ENCODE measurements at places on chromosomes 5 and 9.

DNA sequence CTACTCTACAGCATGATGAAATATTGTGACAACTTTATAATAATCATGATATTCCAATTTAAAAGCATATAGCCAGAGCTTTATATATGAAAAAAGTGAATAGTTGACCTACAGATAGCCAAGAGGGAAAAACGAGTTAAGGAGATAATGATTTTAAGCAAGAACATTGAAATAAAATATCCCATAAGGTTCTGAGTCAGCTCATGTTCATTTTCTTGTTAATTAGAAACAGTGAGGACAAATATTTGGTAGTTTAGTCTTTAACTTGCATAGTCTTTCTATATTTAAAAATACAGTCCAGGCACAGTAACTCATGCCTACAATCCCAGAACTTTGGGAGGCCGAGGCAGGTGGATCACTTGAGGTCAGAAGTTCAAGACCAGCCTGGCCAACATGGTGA, 55.8 kb upstream of the CDH6 start:
- no peak for DNase-seq

GRCh38 chr9:133440874-133441273, 18.7 kb downstream of the ADAMTS13 start:
- DNase-seq = no peak

DNA sequence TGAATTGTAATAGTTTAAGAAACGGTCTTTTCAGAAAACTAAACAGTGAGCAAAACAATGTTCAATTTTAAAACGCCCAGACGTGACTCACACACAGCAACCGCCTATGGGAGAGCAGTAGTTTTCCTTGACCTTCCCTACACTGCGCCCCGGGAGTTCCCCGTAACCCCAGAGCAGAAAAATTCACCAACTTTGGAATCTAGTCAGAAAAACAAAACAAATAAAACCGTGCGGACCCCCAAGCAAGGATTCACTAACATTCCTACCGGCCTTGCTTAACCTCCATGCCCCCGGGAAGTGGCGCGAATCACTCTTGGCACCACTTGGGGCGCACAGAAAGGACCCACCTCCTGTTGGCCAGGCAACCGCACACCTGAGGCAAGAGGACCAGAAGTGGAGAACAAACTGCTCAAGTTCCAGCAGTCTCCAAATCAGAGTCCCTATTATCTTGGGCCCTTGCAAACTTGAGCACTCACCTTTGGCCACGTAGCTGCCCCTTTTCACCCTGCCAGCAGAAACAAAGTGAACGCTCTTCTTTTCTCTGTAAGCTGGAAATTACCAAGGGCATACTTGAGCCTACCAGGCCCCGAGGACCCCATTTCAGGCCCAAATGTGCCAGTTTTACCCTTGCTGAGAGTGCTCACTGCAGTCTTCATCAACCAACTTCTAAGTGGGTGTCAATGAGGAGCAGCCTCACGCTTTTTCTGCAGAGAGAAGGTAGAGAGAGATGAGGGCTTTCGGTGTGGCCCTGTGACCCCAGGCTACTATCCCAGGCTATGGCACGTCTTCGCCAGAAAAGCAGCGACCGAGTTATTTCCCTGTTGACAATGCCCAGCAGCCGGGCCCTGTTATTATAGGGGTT, 189.7 kb downstream of the MEF2C start:
- no peak for DNase-seq

DNA sequence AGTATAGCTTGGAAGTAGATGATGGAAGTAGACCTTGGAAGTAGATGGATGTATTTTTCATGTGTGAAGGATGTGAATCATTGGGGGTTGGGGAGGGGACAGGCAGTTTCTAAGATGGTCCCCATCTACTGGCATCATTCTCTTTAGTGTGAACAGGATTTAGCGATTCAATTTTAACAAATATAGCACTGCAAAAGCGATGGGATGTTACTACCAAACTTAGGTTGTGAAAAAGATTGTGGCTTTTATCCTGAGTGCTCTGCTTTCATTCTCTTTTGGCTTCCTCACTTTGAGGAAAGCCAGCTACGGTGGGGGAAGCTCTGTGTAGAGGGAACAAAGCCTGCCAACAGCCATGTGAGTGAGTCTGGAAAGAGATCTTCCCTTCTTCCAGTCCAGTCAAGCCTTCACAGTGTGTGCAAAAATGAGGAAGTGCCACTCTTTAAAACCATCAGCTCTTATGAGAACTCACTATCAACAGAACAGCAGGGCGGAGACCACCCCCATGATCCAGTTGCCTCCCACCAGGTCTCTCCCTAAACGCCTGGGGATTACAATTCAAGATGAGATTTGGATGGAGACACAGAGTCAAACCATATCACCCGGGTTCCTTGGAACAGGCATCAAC, 441.4 kb downstream of the SH3GL2 start:
- DNase-seq = no peak

DNA sequence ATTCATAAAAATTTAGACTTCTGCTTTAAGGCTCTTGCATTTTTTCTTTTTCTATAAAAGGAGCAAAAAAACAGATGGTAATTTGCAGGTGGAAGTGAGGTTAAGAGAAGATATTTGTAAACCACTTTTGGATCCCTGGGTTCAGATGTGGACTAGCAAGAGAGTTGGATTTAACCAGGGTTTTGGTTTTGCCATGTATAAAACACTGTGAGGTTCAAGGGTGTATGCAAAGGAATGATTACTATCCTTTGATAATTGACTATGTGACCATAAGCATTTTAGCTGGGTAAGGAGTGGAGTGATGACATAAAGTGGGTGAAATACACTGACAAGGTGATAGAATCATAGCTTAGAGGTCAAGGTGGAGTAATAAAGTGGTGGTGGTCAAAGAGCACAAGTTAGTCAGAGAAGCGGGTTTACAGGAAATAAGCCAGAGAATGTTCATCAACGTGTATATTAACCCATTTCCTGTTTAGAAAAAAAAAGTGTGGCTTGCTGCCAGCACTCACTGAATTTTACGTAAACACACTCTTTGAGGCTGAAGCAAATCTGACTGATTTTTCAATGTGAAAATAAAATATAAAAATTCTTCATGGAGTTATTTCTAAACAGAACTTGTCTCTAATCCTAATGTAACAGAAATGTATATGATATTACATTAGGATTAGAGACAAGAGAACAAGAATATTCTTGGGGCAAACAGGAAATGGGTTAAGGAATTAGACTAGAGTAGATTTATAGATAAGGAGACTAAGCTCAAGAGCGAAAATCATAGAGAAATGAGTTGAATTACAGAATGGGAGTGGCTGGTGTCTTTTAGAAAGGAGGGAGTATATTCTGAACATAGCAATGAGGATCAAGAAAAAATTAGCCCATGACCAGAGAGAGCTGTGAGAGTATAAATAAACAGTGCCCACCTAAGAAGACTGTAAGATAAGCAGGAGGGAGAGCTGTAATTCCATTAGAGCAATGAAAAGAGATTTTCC, 74.5 kb downstream of the CDKN2A start:
- DNase-seq = peak; percentile 17

- DNase-seq = no peak
Observed at GRCh38 chr9:125659954-125660353, 47.1 kb downstream of the MAPKAP1 start.

DNA sequence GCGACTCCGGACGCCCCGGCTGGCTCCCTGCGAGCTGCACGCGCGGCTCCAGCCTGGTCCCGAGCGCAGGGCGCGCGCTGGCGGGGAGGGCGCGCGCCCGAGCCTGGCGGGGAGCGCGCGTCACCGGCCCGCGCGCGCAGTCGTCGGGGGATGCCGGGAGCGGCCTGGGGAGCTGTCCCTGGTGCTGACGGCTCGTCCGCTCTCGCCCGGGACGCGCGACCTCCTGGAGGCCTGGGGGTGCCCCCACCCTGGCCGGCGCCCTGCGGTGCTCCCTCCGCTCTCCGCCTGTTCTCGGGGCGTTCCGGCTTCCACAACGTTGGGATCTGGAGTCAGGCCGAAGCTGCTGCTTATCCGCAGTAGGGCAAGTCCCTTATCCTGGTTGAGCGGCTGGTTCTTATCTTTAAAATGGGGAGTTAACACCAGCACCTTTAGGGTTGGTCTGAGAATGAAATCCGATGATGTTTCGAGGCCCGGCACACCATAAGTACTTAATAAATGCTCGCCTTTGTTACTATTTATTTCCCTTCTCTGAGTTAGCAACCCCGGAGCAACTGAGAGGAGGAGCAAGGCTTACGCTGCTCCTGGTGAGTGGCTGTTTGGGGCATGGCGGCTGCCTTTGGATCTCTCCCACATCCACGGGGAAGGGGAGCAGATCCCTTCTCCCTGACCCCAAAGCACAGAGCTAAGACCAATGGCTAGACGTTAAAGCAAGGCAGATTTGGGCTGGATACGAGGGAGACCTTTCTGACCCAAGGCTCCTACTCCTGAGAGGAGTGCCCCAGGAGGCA, at the start of gene FAM163B:
TSS of gene FAM163B (minus strand) at position 79 of the 788 bp plus-strand sequence. CDS start 29,166 bp downstream, outside the sequence.
- peak; percentile 39 for DNase-seq

DNA sequence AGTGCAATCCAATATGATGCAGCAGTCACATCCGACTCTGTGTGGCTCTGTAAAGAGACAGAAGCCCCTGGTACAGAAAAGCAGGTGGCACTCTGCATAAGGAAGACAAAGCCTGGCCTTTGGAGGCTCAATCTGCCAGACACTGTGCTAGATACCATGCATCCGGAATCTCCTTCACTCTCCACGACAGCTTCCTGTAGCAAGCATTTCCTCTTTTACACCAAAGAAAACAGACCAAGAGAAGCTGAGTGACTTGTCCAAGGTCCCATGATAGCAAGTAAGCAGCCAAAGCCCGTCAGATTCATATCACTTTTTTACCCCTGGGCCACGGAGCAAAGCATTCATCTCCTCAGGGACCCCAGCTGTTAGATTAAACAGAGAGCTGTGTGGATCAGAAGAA, 64.2 kb upstream of the SMIM23 start:
- DNase-seq = no peak

DNA sequence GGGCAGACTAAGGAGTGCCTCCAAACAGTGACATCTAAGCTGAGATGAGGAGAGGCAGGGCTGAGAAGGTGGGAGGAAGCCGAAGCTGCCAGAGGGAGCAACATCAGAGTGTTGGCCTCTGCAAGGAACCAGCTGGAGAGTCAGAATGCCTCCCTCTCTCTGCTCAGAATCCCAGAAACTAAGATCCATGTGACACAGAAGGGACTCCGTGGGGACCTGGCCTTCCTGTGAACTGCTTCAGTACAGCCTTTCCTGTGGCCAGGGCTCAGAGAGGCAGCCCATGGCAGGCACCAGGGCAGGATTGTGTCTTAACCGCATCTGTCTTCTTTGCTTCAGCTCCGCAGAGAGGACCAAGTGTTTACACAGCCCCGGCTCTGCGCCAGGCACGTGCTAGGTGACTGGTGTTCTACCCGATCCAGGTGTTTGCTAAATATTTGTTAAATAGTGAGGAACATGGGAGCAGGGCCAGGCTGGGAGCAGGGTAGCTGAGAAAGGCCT, 33.5 kb downstream of the KCNMB1 start:
- DNase-seq = no peak

DNA sequence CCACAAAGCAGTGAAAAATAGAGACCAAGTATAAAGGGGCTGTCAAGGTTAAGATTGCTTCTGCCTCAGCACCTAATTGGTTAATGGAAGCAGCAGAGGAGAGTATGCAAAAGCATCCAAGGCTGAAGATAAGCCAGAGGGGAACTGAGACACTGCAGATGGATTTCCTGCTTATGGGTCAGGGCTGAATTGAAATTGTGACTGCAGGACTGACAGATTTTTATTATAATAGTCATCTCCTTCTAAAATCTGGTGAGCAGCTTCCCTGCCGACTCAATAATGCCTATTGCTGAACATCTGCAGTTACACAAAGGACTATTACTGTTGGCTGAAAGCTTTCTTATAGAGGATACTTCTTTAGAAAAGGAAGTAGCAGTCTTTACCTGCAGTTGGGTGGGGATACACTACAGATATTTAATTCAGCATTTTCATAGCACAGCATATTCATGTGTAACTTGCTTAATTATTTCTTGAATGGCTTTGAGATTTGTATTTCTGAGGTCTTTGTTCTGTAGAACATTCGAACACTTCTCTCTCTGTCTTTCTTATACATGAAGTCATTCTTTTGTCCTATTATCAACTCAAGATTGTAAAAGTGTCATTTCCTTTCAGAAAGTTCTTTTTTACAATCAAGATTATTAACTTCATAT, 363.0 kb upstream of the RIOK2 start:
- no peak for DNase-seq

DNA sequence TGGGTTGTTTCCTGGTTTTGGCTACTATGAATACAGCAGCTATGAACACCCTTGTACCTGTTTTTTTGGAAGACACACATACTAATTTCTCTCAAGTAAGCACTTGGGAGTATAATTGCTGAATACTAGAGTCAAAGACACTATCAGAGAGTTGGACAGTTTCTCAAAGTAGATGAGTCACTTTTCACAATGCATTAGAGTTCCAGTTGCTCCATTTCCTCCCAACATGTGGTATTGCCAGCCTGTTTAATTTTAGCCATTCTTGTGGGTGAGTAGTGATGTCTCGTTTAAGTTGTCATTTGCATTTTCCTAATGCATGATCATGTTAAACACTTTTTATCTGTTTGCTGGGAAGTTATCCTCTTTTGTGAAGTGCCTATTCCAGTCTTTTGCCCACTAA, 81.6 kb upstream of the GDNF start:
- no peak for DNase-seq

DNA sequence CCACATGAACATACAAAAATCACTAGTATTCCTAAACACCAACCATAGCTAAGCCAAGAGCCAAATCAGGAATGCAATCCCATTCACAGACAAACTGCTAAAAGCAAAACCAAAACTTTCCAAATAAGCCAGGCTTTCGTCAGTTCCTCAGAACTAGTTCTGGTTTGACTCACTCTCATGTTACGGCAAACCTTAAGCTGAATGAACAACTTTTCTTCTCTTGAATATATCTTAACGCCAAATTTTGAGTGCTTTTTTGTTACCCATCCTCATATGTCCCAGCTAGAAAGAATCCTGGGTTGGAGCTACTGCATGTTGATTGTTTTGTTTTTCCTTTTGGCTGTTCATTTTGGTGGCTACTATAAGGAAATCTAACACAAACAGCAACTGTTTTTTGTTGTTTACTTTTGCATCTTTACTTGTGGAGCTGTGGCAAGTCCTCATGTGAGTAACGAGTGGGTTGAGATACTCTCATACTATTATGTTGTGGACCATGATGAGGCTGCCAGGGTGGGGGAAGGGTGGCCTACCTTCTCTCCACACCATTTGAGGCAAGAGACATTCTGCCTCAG, at the start of gene PDCD1LG2:
TSS of gene PDCD1LG2 (plus strand) at position 172 of the 572 bp plus-strand sequence. CDS start 12,016 bp downstream, outside the sequence.
- peak; percentile 43 for DNase-seq

DNA sequence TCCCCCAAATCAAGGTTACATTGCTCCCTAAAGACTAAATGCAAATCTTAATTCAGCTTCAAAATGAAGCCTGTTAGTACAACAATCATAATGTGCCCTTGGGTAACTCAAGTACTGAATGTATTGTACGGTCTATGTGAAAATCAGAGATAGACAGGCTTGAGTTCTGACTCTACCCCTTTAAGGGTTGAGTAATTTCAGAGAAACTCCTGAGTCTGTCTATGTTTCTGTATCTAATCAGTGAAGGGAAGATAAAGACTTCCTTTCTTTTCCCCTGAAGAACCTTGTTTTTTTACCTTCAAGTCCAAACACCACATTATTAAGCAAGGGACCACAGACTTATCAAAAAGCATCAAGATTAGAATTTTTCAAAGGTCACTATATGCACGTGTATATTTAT, 108.2 kb downstream of the MPDZ start:
- DNase-seq = no peak
